ENCODE measurements at places on chromosomes 3 and 15. TPM values are rescaled to one million over a fixed set of nuclear protein-coding genes. Genes with fewer than 3 reads are reported as not detected.

Gene HIGD2B
- total RNA-seq, result 0.24 TPM

- H3K36me3 ChIP-seq, result peaks cover 14% of the 10 kb centered on the region
- H3K4me3 ChIP-seq, result peak overlapping the region; percentile 87
- peaks cover 47% of the 10 kb centered on the region for H3K4me1 ChIP-seq
- no peak for DNase-seq
- peak overlapping the region; percentile 95 for H3K27ac ChIP-seq
- no peaks in the 10 kb centered on the region for H3K27me3 ChIP-seq
Measured at GRCh38 chr3:47161983-47162696, 1.8 kb downstream of the SETD2 start.

DNA sequence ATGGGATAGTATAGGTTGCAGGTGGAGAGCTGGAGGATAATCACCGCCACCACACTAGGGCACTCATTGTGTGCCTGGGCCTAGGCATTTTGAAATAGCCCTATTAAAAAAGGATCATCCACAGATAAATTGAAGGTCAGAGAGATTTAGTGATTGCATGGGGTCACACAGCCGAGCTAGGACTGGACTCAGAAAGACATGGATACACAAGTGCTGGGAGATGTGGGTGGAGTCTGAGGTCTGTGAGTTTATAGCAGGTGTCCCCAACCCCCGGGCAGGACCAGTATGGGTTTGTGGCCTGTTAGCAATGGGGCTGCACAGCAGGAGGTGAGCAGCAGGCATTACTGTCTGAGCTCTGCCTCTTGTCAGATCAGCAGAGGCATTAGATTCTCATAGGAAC is 5.3 kb upstream of the ANKDD1A start:
- DNase-seq, result no peak
- no peak overlapping the region for H3K27ac ChIP-seq
- H3K4me3 ChIP-seq, result no peak overlapping the region
- peaks cover 8% of the 10 kb centered on the region for H3K36me3 ChIP-seq
- H3K4me1 ChIP-seq, result peaks cover 42% of the 10 kb centered on the region

GRCh38 chr3:67828486-67829010 is 174.1 kb upstream of the SUCLG2 start:
- H3K27ac ChIP-seq, result no peak overlapping the region
- H3K4me1 ChIP-seq, result no peaks in the 10 kb centered on the region
- no peaks in the 10 kb centered on the region for H3K36me3 ChIP-seq

- no peaks in the 10 kb centered on the region for H3K36me3 ChIP-seq
- no peaks in the 10 kb centered on the region for H3K4me1 ChIP-seq
- DNase-seq, result no peak
- H3K4me3 ChIP-seq, result no peak overlapping the region
Measured at GRCh38 chr15:67495585-67495984, 25.3 kb upstream of the C15orf61 start.

- no peaks in the 10 kb centered on the region for H3K36me3 ChIP-seq
- H3K27me3 ChIP-seq, result no peaks in the 10 kb centered on the region
- H3K4me1 ChIP-seq, result no peaks in the 10 kb centered on the region
Measured at GRCh38 chr3:24100696-24101402, 155.8 kb downstream of the NR1D2 start.

Gene PLD1
- total RNA-seq, result 1.1 TPM

Gene PCOLCE2
- not detected for total RNA-seq

- H3K27ac ChIP-seq, result no peak overlapping the region
- peaks cover 12% of the 10 kb centered on the region for H3K27me3 ChIP-seq
- no peak for DNase-seq
- no peaks in the 10 kb centered on the region for H3K36me3 ChIP-seq
- H3K4me3 ChIP-seq, result no peak overlapping the region
- no peaks in the 10 kb centered on the region for H3K4me1 ChIP-seq
Measured at GRCh38 chr15:69874321-69874720, 223.4 kb downstream of the TLE3 start.

Gene FBXW12
- total RNA-seq, result not detected

DNA sequence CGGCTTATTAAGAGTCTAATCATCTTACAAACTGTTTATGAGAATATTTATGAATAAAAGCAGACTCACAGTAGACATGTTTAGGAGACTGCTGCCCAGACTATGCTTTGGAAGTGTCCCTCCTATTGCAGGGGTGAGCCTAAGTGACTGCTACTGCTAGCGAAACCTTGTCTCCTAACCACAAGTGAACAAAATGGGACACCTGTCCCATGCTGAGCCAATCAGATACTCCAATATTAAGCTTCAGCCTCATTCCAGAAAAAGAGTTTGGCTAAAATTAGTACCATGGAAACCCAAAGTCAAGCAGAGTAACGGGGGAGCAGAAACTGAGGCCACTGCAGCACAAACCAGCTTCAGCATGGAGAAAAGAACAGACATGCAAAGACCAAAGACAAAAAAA is 4.6 kb downstream of the DENND6A start:
- no peak for DNase-seq
- H3K27ac ChIP-seq, result no peak overlapping the region
- peaks cover 42% of the 10 kb centered on the region for H3K4me1 ChIP-seq
- peaks cover 20% of the 10 kb centered on the region for H3K36me3 ChIP-seq
- H3K27me3 ChIP-seq, result no peaks in the 10 kb centered on the region

DNA sequence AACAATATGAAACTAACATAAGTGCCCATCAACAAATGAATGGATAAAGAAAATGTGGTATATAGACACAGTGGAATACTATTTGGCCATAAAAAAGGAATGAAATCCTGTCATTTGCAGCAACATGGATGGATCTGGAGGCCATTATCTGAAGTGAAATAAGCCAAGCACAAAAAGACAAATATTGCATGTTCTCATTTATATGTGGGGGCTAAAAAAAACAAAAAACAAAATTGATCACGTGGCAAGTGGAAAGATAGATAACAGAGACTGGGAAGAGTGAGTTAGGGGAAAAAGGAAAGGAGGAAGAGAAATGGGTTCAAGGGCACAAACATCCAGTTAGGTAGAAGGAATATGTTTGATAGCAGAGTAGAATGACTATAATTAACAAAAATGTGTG is 155.9 kb upstream of the BHLHE40 start:
- H3K4me3 ChIP-seq, result peak overlapping the region; percentile 1
- peak overlapping the region; percentile 94 for H3K27ac ChIP-seq
- H3K36me3 ChIP-seq, result peaks cover 96% of the 10 kb centered on the region
- peaks cover 96% of the 10 kb centered on the region for H3K4me1 ChIP-seq
- H3K27me3 ChIP-seq, result no peaks in the 10 kb centered on the region

DNA sequence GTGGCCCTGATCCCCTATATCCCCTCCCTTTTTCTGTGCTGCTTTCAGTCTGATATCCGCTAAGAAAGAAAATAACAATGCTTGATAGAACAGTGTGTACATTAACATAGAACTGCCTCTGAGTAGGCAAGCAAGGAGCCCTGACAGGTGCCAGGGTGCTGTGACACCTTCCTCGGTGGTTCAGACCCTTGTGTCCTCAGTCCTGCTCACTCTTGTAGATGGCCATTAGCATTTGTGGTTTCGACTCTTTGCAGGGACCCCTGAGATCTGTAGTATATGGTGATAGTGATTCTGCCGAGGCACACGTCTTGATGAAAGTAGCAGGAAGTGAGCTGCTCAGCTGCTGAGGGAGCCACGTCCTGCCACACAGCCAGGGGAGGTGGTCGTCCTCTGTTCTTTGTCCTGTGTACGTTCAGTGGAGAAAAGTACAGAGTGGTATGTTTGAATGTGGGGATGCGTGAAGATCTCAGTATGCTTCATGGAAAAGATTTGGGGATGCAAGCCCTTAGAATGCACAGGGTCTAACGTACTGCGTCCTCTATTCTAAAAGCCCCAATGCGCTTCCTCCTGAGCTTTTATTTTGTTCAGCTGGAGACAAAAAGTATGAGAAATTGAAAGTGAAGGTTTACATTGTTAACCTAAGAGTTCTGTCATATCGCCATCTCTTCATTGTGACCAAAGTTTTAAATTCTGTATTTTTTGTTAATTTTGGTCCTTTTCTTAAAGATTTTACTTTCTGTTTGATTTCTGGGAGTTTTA is 35.4 kb downstream of the PXYLP1 start:
- peak overlapping the region; percentile 75 for H3K4me3 ChIP-seq
- peak overlapping the region; percentile 95 for H3K27ac ChIP-seq
- H3K27me3 ChIP-seq, result no peaks in the 10 kb centered on the region

Data from activated CD8-positive, alpha-beta T cell treated with anti-CD3 and anti-CD28 coated beads, Interleukin-2, amount 10 ng/mL, durations not matched to agents 7 days and 5 days (primary cell).